ENCODE measurements at places on chromosomes 3 and 15.

- DNase-seq = no peak
Observed at GRCh38 chr3:38454178-38454883, 641 bp downstream of the ACVR2B start.

DNA sequence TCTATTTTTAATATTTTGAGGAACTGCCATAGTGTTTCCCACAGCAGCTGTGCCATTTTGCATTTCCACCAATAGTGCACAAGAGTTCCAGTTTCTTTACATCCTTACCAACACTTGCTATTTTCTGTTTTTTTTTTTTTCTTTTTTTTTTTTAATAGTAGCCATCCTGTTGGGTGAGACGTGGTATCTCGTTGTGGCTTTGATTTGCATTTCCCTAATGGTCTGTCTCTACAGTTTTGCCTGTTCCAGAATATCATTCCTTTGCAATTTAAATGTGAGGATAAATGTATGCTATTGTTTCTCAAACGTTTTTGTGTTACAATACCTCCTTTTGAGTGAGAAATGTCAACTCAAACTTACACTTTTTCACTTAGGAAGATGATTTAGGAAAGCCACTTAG, 22.4 kb downstream of the RCN2 start:
- no peak for DNase-seq

- DNase-seq = no peak
Observed at GRCh38 chr3:106510206-106510605, 641.4 kb upstream of the CBLB start.

GRCh38 chr3:110593749-110594148, 477.9 kb upstream of the NECTIN3 start:
- no peak for DNase-seq

DNA sequence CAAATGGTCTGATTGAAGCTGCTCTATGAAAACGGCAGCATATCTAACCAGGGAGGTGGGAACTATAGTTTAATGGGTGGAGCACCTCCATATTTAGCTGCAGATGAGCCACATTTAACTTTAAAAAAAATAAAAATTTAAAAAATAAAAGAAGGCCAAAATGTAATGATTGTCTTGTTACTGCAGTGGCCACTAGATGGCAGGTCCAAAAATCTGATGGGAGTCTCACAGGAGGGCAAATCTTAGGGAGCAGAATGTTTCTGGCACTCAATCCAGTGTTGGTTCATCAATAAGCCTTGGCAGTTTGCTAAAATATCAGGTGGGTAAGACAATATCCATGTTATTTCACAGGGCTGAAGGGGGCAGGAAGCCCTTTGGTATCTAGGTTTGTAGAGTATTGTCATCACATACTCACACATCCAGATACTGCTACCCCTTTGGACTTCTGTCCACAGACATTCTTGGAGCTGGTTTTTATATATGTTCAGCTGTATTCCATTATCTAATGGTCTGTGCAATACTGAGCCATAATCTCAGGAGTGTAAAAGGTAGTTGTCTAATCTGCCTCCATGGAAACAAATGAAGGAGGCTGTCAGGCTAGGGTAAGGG, 233.3 kb downstream of the TIGIT start:
- no peak for DNase-seq
